ENCODE measurements at places on chromosomes 12 and 14. TPM values are rescaled to one million over a fixed set of nuclear protein-coding genes. Genes with fewer than 3 reads are reported as not detected.

Gene FGF6
- total RNA-seq = not detected

Gene FSCB
- total RNA-seq = 0.02 TPM

DNA sequence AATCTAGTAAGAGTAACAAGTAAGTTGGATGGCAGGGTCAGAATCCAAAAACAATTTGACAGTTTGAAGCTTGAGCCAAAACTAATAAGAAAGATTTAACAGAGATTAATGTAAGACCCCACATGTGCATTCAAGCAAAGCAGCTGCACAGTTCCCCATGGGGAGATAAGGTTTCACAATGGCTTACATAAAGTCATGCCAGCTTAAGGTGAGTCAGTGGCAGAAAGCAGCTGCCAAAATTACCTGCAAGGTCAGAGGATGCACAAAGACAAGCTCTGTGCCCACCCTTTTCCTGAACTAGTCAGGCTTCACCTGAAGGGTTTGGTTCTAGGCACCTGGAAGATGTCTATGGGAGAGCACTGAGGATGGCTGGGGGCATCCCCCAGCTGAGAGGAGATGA, 36.6 kb upstream of the KRT77 start:
- no peak for DNase-seq

Gene PTCSC3
- total RNA-seq = not detected

- DNase-seq = no peak
Observed at GRCh38 chr14:60738843-60739508, 4.4 kb downstream of the MNAT1 start.

GRCh38 chr14:66070542-66071319, 415.4 kb upstream of the CCDC196 start:
- peak; percentile 25 for DNase-seq

- no peak for DNase-seq
Observed at GRCh38 chr14:92223025-92223424, 99.9 kb upstream of the SLC24A4 start.

DNA sequence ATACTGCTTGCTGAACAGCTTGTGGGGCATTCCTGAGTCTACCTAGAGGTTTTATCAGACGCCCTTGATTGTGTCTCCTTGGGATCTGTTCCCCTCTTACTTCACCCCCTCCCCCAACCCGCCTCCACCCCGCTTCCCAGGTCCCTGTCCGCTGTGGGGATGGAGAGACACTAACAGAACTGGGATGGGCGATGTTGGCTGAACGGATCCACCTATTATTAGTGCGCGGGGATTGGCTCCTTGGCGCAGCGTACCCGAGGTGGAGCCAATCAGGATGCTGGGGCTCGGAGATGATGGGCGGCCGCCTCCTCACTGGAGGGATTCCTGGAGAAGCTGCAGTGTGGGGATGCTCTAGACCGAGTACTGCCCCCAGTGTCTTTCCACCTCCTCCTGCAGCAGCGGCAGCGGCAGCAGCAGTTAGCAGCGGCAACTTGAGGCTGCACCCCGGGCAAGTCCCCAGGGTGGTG, at the start of gene SYT1:
SYT1 (plus strand) TSS at position 372 of the 467 bp plus-strand sequence.
- DNase-seq = peak; percentile 85

DNA sequence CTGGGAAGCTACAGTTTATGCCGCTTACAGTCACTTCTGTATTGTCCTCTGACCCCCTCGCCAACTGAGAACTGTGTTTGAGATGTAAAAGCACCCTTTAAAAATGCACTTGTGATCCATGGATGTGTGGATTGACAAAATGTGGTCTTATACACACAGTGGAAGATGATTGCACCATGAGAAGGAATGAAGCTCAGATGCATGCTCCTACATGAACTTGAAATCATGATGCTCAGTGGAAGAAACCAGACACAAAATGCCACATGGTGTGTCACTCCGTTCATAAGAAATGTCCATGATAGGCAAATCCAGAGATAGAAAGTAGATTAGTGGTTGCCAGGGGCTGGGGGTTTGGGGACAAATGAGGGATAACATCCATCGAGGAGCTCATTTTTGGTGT, 58.0 kb downstream of the PITPNM2 start:
- no peak for DNase-seq

DNA sequence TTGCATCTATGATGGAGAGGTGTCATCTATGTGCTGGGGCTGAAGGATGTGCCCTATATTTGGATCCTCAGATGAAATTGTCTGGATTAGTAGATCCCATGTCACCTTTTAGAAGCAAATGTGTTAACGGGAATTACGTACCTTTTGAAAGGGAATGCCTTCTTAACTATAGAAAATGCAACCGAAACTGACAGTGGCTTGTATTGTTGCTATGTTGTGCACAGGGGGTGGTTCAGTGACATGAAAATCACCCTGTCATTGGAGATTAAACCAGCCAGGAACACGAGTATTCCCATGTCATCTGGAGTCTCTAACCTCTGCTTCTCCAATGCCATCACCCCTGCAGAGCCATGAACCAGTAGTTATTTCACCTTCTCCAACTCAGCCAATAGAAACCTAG, 110.2 kb downstream of the METTL25 start:
- no peak for DNase-seq

DNA sequence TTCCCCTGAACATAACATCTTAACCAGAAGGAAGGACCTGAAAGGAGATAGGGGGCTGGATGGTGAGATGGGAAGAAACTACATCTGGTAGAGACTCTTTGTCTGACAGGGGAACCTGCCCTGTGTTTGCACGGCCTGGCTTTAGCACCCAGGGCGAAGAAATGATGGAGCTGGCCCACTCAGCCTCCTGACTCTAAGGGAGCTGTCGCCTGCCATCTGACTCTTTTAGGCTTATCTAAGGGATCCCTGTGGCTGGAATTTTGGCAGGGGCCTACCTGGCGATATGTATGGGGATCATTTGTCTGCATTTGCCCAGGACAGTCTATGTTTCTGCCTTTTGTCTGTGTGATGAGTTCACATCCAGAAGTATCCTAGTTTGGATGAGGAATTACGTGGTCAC, 15.6 kb upstream of the CACNA2D4 start:
- no peak for DNase-seq

Gene GEMIN2
- total RNA-seq = 63.7 TPM

Gene SPX
- 1.3 TPM for total RNA-seq

Gene FAM222A
- total RNA-seq = 0.68 TPM

DNA sequence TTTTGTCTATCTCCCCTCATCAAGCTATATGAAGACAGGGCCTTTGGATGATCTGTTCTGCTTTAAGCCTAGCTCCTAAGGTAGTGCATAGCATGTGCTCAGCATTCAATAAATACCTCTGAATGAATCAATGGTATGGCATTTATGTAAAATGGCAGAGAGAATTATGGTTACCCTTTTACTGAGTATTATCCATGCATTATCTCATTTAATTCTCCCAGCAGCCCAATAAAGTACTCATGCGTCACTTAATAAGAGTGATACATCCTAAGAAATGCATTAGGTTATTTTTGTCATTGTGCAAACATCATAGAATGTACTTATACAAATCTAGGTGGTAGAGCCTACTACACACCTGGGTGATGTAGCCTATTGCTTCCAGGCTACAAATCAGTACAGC, 269.7 kb downstream of the KSR2 start:
- no peak for DNase-seq

Gene NRXN3
- 0.39 TPM for total RNA-seq

Gene LYZ
- total RNA-seq = not detected

- no peak for DNase-seq
Observed at GRCh38 chr14:27881646-27882045, 884.9 kb upstream of the FOXG1 start.

- DNase-seq = no peak
Observed at GRCh38 chr14:45144658-45145057, 8.9 kb downstream of the FANCM start.
